ENCODE measurements at places on chromosomes 5 and 9.

DNA sequence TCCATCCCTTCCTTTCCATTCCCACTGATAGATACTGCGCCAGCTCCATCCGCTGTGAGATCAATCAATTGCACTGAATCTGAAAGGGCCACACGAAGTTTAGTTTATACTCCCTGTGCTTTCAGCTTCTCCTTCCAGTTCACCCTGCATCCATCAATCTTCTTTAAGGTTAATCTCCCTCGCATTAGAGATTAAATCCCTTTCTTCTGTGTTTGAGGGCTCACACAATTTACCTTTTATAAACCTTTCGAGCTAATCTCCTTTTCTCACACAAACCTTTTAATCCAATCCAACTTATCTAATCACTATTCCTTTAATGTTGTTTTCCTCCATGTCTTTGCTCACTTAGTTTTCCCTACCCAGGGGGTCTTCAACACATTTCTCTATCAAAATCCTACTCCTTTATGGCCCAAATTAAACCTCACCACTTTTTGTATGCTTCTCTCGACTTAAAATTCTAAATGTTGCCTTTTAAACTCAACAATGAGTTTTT is 64.6 kb upstream of the HAPLN1 start:
- DNase-seq, result no peak

DNA sequence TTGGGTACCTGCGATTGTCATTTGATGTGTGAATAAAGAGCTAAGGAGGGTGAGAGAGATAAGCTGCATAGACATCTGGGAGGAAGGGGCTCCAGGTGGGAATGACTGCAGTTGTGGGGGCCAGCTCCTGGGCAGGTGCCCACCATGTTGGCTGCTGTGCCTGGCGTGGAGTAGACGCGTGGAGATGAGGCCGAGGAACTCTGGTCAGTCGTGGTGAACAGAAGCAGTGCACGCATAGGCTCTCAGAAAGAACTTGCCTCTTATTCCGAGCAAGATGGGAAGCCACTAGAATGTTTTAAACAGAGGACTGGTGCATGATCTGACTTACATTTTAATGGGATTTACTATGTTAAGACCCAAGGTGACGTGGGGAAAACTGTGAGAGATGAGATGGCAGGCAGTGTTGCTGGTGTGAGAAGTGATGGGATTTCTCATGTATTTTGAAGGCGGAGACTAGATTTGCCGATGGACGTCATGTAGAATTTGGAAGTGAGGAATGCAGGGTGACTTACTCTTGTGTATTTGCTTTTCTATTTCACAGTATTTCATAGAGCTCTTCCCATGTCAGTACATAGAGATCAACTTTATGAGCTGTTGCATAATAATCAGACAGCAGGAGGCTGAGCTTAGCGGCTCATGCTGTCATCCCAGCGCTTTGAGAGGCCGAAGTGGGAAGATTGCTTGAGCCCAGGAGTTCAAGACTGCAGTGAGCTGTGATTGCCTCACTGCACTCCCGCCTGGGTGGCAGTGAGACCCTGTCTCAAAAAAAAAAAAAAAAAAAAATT is 71.1 kb downstream of the EHMT1 start:
- DNase-seq, result no peak

DNA sequence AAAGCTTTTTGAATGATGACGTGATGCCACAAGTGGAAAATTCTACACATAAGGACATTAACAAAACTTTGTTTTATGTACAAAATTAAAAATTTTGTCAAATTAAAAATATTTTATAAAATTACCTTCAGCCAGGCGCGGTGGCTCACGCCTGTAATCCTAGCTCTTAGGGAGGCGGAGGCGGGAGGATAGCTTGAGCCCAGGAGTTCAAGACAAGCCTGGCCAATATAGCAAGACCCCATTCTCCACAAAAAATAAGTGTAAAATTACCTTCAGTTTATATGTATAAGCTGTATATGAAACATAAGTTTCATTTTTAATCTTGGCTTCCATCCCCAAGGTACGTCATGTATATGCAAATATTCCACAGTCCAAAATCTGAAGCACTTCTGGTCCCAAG is 40.9 kb downstream of the CDK7 start:
- no peak for DNase-seq

GRCh38 chr9:121718501-121718900 is 67.1 kb downstream of the DAB2IP start:
- no peak for DNase-seq

GRCh38 chr5:10456583-10457420 is 15.1 kb downstream of the ROPN1L start:
- DNase-seq, result no peak

Data from activated naive CD4-positive, alpha-beta T cell treated with anti-CD3 and anti-CD28 coated beads, Interleukin-2, amount 10 ng/mL, durations not matched to agents 7 days and 5 days (primary cell).